ENCODE measurements at places on chromosomes 6 and 20. TPM values are rescaled to one million over a fixed set of nuclear protein-coding genes. Genes with fewer than 3 reads are reported as not detected.

TNF gene
- not detected for total RNA-seq

CABLES2 gene
- total RNA-seq = 3.0 TPM

PSMB8 gene
- 68.0 TPM for total RNA-seq

SPATS1 gene
- total RNA-seq = not detected

SRSF12 gene
- 0.51 TPM for total RNA-seq

WFDC10B gene
- total RNA-seq = not detected

JPH2 gene
- total RNA-seq = 5.3 TPM

BHLHE23 gene
- not detected for total RNA-seq

SIRPD gene
- not detected for total RNA-seq

ATP6V1G2 gene
- total RNA-seq = 2.7 TPM

SLA2 gene
- not detected for total RNA-seq

FKBP5 gene
- total RNA-seq = 205 TPM

MTFR2 gene
- 0.17 TPM for total RNA-seq

KCNQ5 gene
- 0.17 TPM for total RNA-seq

MCCD1 gene
- not detected for total RNA-seq

SLC39A7 gene
- total RNA-seq = 161 TPM

PSMB9 gene
- 11.1 TPM for total RNA-seq

DLL1 gene
- not detected for total RNA-seq

TFAP2B gene
- not detected for total RNA-seq

SHLD1 gene
- 1.4 TPM for total RNA-seq

SAMD10 gene
- total RNA-seq = 0.09 TPM

MAS1 gene
- not detected for total RNA-seq

MOG gene
- total RNA-seq = not detected

ATF6B gene
- total RNA-seq = 17.9 TPM

SCRT2 gene
- total RNA-seq = not detected

SLC17A9 gene
- 5.0 TPM for total RNA-seq

MARCKS gene
- 169 TPM for total RNA-seq

EMILIN3 gene
- 1.2 TPM for total RNA-seq

UNC93A gene
- not detected for total RNA-seq
